Stimulated activated CD4-positive, alpha-beta T cell treated with anti-CD3 and anti-CD28 coated beads, Interleukin-15, amount 100 ng/mL, for 1 hour (primary cell): ENCODE measurements at places on chromosomes 7 and 10.

GRCh38 chr7:28088032-28088431 is 92.6 kb downstream of the JAZF1 start:
- no peak for DNase-seq

DNA sequence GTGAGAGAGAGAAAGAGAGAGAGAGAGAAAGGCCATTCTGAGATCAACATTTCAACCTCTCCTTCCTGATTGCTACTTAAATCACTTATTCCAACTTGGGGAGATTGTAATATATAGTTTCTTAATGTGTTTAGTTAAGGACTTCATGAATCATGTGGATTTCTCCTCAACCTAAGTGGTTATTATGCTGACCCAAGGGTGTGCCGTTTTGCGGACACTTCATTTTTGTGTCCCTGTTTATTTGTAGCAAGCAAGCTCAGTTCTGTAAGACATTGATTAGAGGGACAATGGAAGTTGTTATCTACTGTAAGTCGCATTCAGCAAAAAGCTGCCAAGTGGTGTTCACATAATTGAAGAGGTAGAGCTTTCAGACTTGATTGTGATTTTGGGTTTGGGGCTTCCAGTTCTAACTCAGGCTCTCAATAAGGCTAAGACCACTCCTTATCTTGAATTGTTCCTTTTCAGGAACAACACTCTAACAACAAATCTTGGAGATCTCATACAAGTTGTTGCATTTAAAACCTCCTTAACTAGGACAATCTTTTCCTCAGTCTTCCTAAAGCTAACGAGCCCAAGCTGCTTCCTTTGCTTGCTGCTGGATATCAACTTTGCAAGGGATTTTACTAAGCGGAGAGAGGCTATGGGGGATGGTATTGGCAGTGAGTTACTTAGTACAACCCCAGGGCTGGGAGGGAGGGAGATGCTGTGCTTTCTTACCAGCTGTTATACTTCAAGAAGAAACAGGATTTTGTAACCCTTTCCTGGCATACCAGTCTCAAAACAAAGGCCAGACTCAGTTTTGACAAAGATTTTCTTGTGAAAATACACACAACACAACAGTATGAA is 19.8 kb upstream of the COL1A2 start:
- no peak for DNase-seq

DNA sequence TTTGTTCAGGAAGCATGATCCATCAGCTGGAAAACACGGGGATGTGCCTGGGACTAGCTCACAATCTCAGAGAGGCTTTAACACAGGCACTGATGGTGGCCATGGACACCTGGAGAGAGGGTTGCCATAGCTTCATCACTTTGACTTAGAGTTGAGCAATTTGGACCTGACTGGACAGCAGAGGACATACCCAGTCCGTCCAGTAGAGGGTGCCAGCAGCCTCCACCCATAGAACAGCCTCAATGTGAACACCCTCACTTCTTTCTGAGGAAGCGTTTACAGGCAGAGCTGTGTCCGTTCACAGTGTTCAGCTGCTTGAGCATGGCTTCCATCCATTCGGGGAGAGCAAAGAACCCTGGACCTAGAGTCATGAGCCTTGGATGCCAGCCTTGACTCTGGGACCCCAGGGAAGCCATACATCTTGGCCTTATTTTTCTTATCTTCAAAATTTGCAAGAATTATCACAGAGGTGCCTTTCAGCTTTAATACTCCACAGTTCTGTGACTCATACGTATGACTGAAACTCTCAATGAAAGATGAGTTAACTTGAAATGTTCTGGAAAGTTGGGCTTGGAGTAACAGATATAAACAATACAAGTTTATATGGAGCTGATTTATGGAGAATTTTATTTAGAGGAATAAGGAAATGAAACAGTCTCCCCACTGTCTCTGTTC is 302.9 kb upstream of the PODXL start:
- peak; percentile 18 for DNase-seq

- no peak for DNase-seq
Observed at GRCh38 chr10:12822126-12822892, 179.2 kb downstream of the CCDC3 start.
